GM20000 (cell line): ENCODE measurements at places on chromosomes 6 and 20.

DNA sequence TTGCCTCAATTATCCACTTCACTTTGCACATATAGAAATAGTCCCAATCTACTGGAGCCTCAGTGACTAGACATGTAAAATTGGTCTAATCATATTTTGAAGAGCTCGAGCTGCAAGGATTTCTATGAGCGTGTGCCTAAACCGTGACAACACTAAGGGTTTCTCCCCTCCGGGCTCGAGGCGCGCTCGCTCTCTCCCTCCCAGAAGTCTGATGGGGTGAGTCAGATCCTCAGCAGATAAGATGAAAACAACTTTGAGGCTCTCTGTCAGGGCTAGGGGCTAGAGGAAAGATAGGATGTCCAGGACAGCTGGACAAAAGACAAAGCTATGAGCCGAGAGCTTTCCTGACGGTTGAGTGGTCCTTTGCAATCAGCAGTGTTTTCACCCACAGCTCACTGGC lies 16.8 kb downstream of the GNAS-AS1 start:
- DNase-seq = no peak

GRCh38 chr20:48754292-48754691 lies 73.5 kb downstream of the PREX1 start:
- no peak for DNase-seq

- peak; percentile 80 for DNase-seq
Observed at GRCh38 chr20:44646641-44647274, 4.7 kb downstream of the ADA start.

GRCh38 chr6:31366693-31367470 lies 9.9 kb upstream of the HLA-B start:
- DNase-seq = peak; percentile 77
